ENCODE measurements at places on chromosomes 5 and 9. TPM values are rescaled to one million over a fixed set of nuclear protein-coding genes. Genes with fewer than 3 reads are reported as not detected.

DNA sequence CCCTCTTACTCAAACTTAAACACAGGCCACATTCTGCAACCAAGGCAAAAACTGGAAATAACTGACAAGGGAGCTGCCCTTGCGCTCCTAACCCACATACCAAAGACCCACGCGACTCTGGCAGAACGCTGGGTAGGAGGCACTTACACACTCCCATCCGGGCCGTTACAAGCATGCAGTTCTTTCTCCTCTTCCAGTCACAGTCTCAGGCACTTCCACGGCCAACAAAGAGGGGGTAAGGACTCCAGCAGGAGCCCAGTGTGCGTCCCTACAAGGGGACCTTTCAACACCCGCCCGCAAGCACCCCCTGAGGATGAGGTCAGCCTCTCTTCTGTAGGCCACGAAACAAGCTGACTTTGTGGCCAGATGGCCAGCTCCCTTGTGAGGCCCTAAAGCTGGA is 57.4 kb downstream of the SERINC5 start:
- H3K4me3 ChIP-seq, result no peak overlapping the region
- peaks cover 20% of the 10 kb centered on the region for H3K36me3 ChIP-seq
- H3K4me1 ChIP-seq, result peaks cover 58% of the 10 kb centered on the region
- DNase-seq, result no peak
- H3K27ac ChIP-seq, result no peak overlapping the region

DNA sequence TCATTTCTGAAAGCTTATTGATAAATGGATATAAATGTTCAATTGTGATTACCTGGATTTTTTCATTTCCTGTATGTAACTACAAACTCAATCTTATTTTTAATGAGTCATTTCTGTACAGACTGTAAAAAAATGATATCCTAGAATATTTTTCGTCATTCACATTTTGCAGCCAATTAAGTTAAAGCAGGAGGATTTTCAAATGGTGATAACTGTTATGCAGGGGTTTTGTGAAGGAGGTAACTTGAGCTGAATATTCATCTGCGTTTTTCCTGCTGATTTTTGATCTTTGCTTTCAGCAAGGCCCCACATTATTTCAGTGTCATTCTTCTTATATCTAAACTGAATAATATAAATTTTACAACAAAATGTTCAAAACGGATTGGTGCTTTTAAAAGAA is 74.1 kb downstream of the SLF1 start:
- no peak overlapping the region for H3K4me3 ChIP-seq
- no peak overlapping the region for H3K27ac ChIP-seq
- H3K36me3 ChIP-seq, result peaks cover 14% of the 10 kb centered on the region
- no peak for DNase-seq
- H3K27me3 ChIP-seq, result no peaks in the 10 kb centered on the region

DNA sequence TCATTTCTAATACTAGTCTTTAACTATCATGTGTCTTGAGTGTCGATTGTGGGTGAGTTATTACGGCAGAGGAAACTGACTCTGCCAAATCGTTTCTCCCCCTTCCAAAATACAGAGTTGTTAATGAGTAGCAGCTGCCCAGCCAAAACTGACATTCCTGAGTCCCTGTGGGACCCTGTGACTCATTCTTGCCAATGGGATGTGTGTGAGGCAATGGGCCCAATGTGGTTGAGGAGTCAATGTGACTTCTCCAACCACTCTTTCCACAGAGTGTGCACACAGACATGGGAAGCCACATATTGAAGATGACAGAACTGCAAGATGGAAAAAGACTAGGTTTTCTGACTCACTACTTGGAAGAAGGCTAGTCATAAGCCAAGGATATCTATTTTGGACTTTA is 434.7 kb downstream of the DTWD2 start:
- no peak for DNase-seq
- no peak overlapping the region for H3K27ac ChIP-seq
- no peaks in the 10 kb centered on the region for H3K36me3 ChIP-seq
- no peak overlapping the region for H3K4me3 ChIP-seq

GRCh38 chr9:126704157-126704891 is 90.6 kb downstream of the LMX1B start:
- H3K4me3 ChIP-seq, result no peak overlapping the region
- no peak overlapping the region for H3K27ac ChIP-seq
- H3K4me1 ChIP-seq, result peaks cover 14% of the 10 kb centered on the region
- H3K27me3 ChIP-seq, result peaks cover 17% of the 10 kb centered on the region

ADAMTS12 gene
- not detected for total RNA-seq

All from CD8-positive, alpha-beta memory T cell (primary cell).